M059J (cell line): ENCODE measurements at places on chromosomes 12 and 14.

DNA sequence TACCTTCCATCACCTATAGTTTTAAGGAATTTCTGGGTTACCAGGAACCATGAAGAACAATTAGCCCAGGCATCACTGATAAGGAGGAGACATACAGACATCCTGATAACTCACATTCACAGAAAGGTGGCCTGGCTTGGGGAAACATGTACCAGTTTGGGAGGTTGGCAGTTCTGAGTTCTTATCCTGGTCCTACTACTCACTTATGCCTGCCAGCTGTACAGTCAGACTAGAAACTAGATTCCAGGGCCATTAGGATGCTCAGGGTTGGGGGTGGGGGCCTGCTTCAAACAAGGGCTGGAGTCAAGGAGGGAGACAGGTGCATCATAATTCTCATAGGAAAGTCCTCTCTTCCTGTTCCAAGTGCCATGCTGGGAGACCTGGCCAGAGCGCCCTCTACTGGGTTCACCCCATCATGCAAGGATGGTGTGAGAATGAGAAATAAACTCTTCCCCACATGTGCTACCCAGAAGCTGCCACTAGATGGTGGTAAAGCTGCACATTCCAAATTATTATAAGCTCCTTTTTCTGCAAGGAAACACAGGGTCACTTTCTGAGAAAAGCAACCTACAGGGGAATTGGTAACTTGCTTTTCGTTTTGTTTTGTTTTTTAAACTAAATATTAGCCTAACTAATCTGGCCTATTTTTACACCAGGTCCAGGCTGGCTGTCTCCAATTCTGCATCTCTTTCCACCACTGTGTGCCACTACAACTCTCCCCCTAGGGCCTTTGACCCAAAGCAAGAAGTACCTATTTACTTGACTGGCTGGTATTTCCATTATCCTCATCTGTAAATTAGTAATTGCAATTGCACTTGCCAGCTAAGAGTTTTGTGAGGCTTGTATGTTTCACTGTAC is 14.5 kb downstream of the OAS2 start:
- DNase-seq = peak; percentile 79

DNA sequence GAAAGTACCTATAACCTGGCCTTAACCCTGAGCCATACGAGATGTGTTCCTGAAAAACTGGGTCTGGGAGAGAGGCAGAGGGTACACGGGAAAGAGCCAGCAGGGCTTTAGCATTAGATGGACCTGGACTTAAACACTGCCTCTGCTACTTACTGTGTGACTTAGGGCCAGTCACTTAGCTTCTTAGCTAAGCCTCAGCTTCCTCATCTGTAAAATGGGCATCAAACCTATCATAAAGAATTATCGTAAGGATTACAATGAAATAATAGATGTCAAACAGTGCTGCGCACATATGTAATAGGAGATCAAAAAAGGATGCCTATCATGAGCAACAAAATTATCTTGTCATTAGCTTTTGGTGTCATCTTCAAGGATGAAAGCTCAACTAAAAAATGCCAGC is 23.6 kb downstream of the ANAPC5 start:
- no peak for DNase-seq

GRCh38 chr12:91947459-91947858 is 198.2 kb downstream of the BTG1 start:
- no peak for DNase-seq

GRCh38 chr12:101749657-101750056 is 10.4 kb upstream of the SYCP3 start:
- DNase-seq = no peak

GRCh38 chr14:83624541-83624940 is 1905.4 kb upstream of the FLRT2 start:
- DNase-seq = no peak

- DNase-seq = peak; percentile 43
These were observed 565 bp downstream of the SPRYD3 start for GRCh38 chr12:53078425-53079225.

- DNase-seq = no peak
These were observed 21.4 kb upstream of the RCOR1 start for GRCh38 chr14:102571043-102571442.

- DNase-seq = no peak
These were observed 921.3 kb downstream of the NRXN3 start for GRCh38 chr14:79091381-79091963.

DNA sequence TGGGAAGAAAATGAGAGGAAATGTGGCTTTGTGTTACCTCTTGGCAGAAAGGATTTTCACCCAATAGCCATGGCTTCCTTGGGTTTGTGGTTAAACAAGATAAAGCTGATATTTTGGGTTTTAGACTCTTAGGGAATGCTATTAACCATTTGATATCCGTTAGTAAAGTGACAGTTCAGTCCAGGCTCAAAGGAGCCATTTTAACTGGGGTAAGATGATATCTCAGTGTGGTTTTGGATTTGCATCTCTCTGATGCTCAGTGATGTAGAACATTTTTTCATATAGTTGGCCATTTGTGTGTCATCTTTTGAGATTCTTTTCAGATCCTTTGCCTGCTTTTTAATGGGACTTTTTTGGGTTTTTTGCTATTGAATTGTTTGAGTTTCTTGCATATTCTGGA is 30.1 kb downstream of the IFT43 start:
- peak; percentile 26 for DNase-seq

DNA sequence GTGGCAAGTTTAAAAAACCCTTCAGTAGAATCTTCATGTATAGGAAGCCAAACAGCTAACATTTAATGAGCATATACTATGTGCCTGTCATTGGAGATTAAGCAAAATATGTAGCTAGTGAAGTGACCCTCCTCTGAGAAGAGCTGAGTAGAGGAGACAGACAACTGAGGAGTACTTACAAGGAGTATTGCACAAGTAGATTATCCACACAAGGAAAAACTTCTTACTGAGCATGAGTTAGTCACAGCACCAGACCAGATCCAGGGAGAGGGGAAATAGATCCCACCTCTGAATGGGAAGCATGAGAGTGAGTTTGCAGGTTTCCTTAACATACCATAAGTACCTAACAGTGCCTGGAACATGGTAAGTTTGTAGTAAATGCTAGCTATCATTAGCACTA is 33.0 kb downstream of the FRMD6 start:
- no peak for DNase-seq

- no peak for DNase-seq
These were observed 192.3 kb downstream of the NUAK1 start for GRCh38 chr12:105946493-105946901.

DNA sequence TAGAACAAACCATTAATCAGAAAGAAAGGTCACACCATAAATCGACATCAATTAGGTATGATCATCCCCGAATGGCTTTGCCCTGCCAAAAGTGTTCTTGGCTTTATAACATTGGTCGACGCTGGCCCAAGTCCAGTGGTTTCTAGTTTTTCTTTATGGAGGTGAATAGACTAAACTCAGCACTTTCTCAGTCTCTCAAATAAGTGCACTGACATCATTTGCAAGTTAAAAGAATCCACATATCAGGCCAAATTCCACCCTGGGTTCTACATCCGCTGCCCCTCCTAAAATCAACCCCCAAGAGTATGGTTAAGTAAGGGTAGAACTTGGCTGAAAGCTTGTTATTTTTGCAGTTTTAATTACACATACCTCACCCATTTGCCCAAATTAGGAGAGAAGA is 314.3 kb downstream of the C12orf75 start:
- no peak for DNase-seq

- peak; percentile 87 for DNase-seq
These were observed 20.1 kb upstream of the CERS5 start for GRCh38 chr12:50187084-50187900.

DNA sequence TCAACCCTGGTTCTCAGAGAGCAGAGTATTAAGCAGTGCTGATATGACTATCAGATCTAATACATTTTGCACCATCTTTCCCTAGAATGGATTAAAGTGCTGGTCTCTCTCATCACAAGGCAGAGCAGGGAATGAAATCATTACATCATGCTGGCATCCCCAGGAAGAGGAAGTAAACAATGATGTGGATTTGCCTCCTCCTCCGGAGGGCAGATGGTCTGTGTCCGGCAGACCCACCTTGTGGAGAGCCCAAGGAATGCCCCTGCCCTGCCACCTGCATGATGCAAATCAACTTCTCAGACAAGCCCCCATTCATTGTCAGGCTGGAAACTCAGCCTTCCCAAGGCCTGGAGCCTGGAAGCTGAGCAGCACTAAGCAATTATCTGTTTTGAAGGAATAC is 1149.1 kb downstream of the VRK1 start:
- DNase-seq = no peak

DNA sequence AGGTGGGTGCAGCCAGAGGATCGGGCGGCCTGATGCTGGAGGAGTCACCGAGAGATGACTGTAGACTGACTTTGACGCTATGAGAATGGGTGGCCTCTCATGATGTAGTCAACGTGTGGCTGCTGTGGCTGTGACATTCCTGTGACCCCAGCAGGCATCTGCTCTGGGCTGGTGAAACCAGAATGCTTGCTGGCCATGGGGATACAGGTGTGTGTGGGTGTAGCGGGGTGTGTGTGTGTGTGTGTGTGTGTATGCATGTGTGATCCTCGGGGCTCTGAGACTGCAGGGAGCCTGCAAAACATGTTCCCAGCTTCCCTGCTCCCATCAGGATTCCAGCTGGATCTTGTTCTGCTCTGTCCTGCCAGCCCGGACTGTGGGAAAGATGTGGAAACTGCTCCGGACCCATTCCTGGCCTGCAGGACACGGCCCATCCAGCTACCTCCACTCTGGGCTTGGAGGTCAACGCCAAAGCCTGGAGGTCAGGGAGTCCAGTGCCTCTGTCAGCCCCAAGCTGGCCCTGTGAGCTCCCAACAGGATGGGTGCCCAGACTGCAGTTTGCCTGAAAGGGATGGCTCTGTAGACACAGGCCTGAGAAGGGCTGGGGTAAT is 18.8 kb upstream of the HHIPL1 start:
- no peak for DNase-seq

GRCh38 chr12:9725213-9725870 is 7.6 kb downstream of the CLECL1 start:
- no peak for DNase-seq

GRCh38 chr12:34163443-34163842 is 141.1 kb downstream of the ALG10 start:
- no peak for DNase-seq
